ENCODE measurements at places on chromosomes 13 and 19. TPM values are rescaled to one million over a fixed set of nuclear protein-coding genes. Genes with fewer than 3 reads are reported as not detected.

DNA sequence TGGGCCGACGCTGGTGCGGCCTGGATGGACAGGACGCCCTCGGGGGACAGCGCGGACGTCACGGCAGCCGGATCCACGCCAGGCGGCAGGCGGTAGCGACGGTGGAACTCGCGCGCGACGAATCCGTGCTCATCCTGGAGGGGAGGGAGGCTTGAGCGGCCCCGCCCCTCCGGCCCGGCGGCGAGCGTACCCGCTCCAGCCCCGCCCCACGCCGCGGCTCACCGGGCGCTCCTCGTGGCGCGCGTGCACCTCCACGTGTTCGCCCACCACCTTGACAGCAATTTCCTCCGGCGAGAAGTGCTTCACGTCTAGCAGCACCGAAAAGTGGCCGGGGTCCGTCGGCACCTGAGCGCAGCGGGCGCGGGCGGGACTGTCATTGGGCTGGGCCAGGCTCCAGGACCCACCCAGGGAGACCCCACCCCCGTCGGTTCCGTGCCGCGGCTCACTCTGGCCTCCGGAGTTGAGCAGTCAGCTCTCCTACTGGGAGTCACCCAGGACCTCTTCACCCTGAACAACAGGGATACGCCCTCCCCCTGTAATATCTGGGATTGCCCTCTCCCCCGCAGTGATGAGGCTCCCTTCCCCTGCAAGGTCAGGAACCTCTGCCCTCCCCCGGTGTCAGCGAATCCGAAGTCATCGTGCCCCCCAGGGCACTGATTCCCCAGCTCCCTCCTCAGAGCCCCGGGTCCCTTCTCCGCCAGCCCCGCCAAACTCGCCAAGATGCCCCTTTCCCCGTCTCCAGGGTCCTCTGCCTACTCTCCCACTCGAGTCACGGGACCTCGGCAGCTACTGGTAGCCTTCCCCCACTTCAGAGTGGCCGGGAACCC lies 1.1 kb downstream of the HSPB6 start:
- peak overlapping the region; percentile 52 for H3K4me3 ChIP-seq
- no peaks in the 10 kb centered on the region for H3K27me3 ChIP-seq
- H3K27ac ChIP-seq = peak overlapping the region; percentile 76
- DNase-seq = peak; percentile 46
- H3K36me3 ChIP-seq = peaks cover 29% of the 10 kb centered on the region

DNA sequence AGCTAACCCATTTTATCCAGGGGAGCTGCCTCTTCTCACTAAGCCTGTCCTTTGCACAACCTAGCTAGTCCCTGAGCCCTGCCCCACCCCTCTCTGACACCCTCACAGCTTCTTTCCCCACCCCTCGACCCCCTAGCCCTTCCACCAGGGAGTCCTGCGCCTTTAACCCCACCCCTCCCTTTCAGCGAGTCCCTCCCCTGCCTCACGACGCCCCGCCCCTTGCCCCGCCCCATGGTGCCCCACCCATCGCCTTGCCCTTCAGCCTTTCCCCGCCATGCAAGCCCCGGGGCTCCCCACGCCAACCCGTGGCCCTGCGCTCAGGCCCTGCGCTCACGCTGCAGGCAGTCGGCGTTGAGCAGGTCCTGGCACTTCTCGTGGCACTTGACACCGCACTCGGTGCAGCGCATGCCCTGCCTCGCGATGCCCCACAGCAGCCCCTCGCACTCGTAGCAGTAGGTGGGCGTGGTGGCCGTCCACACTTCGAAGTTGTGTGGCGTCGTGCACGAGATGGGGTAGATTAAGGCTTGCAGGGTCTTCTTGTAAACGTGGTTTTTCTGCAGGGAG lies 40.0 kb downstream of the UNC13A start:
- H3K36me3 ChIP-seq = no peaks in the 10 kb centered on the region
- H3K4me1 ChIP-seq = no peaks in the 10 kb centered on the region
- H3K27me3 ChIP-seq = no peaks in the 10 kb centered on the region
- H3K27ac ChIP-seq = no peak overlapping the region
- no peak for DNase-seq
- H3K4me3 ChIP-seq = no peak overlapping the region

The PLIN4 gene
- not detected for total RNA-seq

- H3K27me3 ChIP-seq = no peaks in the 10 kb centered on the region
- DNase-seq = no peak
- no peak overlapping the region for H3K4me3 ChIP-seq
- H3K27ac ChIP-seq = no peak overlapping the region
- peaks cover 2% of the 10 kb centered on the region for H3K4me1 ChIP-seq
Observed at GRCh38 chr13:48009284-48009683, 8.2 kb upstream of the SUCLA2 start.

GRCh38 chr13:106133025-106133424 lies 402.4 kb downstream of the EFNB2 start:
- no peaks in the 10 kb centered on the region for H3K4me1 ChIP-seq
- H3K36me3 ChIP-seq = no peaks in the 10 kb centered on the region
- no peak overlapping the region for H3K4me3 ChIP-seq
- no peak for DNase-seq

The CGB1 gene
- not detected for total RNA-seq

- H3K27me3 ChIP-seq = no peaks in the 10 kb centered on the region
- peaks cover 17% of the 10 kb centered on the region for H3K36me3 ChIP-seq
- H3K4me3 ChIP-seq = no peak overlapping the region
- no peak overlapping the region for H3K27ac ChIP-seq
Observed at GRCh38 chr19:24081056-24081455, 5.9 kb upstream of the ZNF254 start.

DNA sequence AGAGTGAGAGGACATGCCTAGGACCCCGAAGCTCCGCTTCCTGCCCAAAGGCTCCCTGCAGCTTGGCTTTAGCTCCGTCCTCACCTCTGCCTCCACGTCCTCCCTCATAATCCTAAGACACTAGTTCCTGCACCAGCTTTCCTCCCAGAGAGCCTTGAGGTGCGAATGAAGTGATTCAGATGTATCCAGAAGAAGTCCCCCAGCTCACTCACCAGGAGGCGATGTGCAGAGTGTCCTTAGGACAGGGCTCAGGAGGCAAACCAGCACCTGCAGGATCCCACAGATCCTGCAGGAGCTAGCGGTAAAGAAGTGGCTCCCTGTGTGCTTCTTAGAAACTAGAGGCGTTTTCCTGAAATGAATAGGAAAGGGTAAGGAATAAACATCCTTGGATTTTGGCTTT lies 109.7 kb downstream of the HSPH1 start:
- no peaks in the 10 kb centered on the region for H3K36me3 ChIP-seq
- no peak overlapping the region for H3K27ac ChIP-seq
- peaks cover 10% of the 10 kb centered on the region for H3K4me1 ChIP-seq
- H3K4me3 ChIP-seq = no peak overlapping the region

DNA sequence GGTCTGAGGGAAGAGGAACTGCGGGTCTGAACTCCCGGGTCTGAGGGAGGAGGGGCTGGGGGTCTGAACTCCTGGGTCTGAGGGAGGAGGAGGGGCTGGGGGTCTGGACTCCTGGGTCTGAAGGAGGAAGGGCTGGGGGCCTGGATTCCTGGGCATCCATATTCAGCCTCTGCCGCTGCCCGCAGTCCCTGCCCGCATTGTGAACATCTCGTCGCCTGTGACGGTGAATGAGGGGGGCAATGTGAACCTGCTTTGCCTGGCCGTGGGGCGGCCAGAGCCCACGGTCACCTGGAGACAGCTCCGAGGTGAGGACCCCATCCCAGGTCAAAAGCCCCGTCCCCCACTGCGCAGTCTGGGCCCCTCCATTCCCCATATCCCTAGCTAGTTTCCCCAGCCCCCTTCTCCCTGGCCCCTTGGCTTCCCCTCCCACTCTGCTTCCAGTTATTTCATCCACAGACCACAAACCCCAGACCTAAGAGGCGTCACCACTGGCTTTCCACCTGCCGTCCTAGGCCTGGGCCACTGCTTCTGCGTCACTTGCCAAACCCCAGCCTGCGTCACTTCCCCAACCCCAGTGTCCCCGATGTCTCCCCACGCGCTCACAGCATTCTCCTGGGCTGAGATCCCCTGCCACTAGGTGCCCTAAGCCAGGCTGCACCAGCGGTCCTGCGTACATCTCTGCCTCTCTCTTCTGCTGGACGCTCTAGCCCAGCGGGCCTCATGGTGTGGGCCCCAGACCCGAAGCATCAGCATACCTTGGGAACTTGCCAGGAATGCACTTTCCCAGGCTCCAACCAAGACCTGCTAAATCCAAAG lies 13.9 kb downstream of the IGLON5 start:
- DNase-seq = no peak
- H3K4me1 ChIP-seq = peaks cover 5% of the 10 kb centered on the region
- no peak overlapping the region for H3K4me3 ChIP-seq
- peaks cover 38% of the 10 kb centered on the region for H3K27me3 ChIP-seq
- no peaks in the 10 kb centered on the region for H3K36me3 ChIP-seq
- no peak overlapping the region for H3K27ac ChIP-seq

- DNase-seq = no peak
- H3K27me3 ChIP-seq = no peaks in the 10 kb centered on the region
- peaks cover 52% of the 10 kb centered on the region for H3K4me1 ChIP-seq
- no peak overlapping the region for H3K27ac ChIP-seq
- no peak overlapping the region for H3K4me3 ChIP-seq
- peaks cover 23% of the 10 kb centered on the region for H3K36me3 ChIP-seq
Observed at GRCh38 chr13:79516595-79516994, 35.6 kb downstream of the NDFIP2 start.

DNA sequence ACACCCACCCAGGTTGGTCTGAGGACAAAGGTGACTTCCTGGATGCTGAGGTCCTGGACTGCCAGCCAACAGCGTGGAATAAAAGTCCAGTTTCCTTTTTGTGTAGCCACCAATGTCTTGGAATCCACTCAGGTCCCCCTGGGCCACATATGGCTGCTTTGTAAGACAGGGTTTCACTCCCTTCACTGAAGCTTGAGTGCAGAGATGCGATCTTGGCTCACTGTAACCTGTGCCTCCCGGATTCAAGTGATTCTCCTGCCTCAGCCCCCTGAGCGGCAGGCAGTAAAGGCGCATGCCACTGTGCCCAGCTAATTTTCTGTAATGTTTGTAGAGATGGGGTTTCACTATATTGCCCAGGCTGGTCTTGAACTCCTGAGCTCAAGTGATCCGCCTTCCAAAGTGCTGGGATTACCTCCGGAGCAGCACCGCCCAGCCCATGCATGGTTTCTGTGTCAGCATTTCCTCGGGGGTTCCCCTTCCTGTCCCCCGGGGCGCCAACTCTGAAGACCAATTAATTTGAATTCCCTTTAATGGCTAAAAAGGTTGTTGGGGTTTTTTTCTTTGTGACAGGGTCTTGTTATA lies 17.5 kb downstream of the KANK2 start:
- peaks cover 11% of the 10 kb centered on the region for H3K27me3 ChIP-seq
- H3K4me3 ChIP-seq = no peak overlapping the region
- H3K27ac ChIP-seq = no peak overlapping the region
- no peak for DNase-seq

The TGFB1 gene
- total RNA-seq = 194 TPM

GRCh38 chr13:97125810-97126738 lies 96.1 kb upstream of the MBNL2 start:
- H3K36me3 ChIP-seq = no peaks in the 10 kb centered on the region
- no peak overlapping the region for H3K27ac ChIP-seq
- H3K4me3 ChIP-seq = no peak overlapping the region
- no peak for DNase-seq
- H3K27me3 ChIP-seq = no peaks in the 10 kb centered on the region

- no peaks in the 10 kb centered on the region for H3K27me3 ChIP-seq
- H3K27ac ChIP-seq = no peak overlapping the region
- no peak for DNase-seq
- no peak overlapping the region for H3K4me3 ChIP-seq
- H3K36me3 ChIP-seq = no peaks in the 10 kb centered on the region
Observed at GRCh38 chr13:73467125-73467524, 408.3 kb downstream of the KLF5 start.

DNA sequence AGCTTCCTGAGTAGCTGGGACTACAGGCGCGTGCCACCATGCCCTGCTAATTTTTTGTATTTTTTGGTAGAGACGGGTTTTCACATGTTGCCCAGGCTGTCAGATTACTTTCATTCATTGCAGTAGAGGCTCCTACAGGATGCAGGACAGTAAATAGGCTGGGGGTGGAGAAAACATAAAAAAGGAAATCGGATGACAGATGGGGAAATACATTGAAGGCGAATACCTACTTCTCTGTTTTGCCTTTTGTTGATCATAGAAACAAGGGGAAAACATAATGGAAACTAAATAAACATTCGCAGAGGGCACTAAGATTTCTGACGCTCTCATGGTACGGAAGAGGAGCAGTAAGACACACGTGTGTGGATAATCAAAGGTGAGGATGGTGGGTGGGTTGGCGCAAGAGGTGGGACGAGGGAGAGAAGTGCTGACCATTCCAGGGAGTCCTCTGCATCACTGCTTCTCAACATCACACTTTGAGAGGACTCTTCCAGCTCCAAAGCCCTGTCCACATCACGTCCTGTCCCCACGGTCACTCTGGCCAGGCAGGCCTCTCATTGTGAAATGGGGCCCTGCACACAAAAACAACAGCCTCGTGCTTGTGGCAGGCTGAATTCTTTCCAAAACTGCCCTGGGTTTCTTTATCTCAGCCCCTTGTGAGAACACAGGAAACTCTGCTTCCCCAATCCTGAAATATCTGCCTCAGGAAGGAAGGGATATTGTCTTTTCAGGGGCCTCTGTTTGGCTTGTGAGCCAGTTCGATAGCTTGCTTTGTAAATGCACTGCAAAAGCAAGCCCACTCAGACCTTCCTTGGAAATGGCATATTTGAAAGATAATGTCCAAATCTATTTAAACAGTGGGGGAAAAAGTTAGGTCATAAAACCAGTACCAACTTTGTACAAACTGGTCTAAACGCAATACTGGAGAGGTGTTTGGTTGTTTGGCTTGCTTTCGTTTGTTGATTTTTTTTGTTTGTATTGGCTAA lies 188.5 kb downstream of the FOXO1 start:
- peaks cover 24% of the 10 kb centered on the region for H3K4me1 ChIP-seq
- no peak for DNase-seq
- no peak overlapping the region for H3K4me3 ChIP-seq

The TJP3 gene
- 2.7 TPM for total RNA-seq

DNA sequence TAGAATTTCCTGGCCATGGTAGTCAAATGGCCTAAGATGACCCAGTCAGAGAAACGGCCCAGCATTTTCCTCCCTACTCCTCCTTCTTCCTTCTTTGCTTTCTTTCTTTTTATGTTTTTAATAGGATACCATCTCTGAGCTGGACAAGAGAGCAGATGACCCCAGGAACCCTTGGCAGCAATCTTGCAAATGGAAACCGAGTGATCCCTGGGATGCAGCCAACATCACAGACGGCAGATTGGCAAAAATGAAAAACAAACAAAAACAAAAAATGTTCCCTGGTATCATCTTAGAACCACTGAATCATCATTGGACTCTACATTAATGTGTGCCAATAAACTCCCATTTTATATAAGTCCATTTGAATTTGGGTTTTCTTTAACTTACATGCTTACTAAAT lies 424.4 kb downstream of the FGF14 start:
- DNase-seq = no peak
- H3K27ac ChIP-seq = no peak overlapping the region
- H3K4me3 ChIP-seq = no peak overlapping the region
- H3K36me3 ChIP-seq = no peaks in the 10 kb centered on the region

The ZNF560 gene
- total RNA-seq = not detected

DNA sequence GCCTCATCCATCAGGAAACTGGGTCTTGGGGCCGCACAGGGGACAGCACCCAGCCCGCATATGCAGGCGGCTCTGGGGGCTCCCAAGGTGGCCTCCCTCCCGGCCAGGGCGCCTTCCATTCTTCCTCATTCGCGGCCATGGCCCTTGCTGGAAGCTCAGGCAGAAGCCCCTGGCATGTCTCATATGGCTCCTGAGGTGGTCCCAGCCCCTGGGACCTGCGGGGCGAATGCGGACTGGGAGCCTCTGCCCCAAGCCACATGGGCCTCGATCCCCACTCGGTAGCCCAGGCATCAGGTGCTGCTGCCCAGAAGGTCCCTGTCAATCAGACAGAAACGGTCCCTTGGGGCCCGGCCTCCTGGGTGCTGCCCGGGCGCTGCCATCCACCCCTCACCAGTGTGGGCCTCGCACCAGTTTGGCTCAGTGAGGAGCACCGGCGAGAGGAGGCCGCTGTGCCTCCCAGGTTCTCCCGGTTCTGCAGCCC lies 301.6 kb downstream of the TEX29 start:
- no peak for DNase-seq
- H3K4me3 ChIP-seq = no peak overlapping the region
- H3K27ac ChIP-seq = no peak overlapping the region
- H3K27me3 ChIP-seq = peaks cover 2% of the 10 kb centered on the region
